Activated effector memory CD4-positive, alpha-beta T cell treated with anti-CD3 and anti-CD28 coated beads, Interleukin-2, amount 50 U/mL, for 16 hours (primary cell): ENCODE measurements at places on chromosomes 6 and 20.

DNA sequence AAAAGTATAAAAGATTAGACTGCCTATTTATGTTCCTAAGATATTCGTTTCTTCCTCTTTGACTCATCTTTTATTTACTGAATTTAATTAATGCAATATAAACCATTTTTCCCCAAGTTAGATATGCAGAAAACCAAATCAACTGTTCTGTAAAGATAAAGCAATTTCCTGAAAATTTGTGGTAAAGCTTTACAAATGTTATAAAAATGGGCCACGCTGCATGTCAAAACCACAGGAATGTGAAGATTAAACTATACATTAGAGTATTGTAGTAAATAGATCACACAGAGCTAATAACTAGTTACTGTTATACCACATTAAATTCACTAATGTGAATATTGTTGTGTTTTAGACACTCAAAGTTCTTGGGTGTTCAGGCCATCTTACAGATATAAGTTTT, 83.4 kb downstream of the OPN5 start:
- no peak for DNase-seq

- DNase-seq = no peak
These were observed 620.7 kb upstream of the BTBD3 start for GRCh38 chr20:11296951-11297350.

DNA sequence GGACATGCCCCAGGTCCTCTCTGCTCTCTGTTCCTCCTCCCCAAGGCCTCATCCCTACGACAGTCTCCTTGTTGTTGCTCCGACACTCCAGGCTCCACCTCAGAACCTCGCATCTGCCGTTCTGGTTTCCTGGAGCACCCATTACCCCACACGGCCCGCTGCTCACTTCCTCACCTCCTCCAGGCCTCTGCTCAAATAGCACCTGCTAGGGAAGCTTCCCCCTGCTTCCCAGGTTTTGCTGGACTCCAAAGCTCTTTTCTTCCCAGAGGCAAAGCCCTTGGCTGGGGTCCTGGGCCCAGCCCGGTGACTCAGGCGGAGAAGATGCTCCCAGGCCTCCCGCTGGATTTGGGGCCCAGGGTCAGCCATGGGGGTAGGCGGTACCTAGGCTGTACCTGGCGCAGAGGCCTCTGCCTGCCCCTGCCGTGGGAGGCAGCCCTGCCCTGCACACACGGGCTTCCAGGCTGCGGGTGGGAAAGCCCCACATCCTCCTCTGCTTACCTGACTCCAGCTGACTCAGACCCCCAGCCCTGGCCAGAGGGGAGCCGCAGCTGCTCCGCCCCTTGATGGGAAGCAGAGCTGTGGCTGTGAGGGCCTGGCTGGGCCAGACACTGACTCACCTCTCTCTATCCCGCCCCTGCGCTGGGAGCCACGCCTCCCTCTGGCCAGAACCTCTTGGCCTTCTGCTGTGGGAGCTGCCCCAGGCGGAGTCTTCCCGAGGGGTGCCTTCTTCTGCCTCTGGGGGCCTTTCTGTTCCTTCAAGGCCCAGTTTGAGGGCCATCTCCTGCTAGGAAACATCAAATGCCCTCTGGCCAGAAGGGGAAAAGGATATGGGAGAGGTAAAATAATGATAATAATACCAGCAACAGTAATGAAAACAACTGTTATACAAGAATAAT, 130.5 kb downstream of the CEBPB start:
- DNase-seq = no peak

DNA sequence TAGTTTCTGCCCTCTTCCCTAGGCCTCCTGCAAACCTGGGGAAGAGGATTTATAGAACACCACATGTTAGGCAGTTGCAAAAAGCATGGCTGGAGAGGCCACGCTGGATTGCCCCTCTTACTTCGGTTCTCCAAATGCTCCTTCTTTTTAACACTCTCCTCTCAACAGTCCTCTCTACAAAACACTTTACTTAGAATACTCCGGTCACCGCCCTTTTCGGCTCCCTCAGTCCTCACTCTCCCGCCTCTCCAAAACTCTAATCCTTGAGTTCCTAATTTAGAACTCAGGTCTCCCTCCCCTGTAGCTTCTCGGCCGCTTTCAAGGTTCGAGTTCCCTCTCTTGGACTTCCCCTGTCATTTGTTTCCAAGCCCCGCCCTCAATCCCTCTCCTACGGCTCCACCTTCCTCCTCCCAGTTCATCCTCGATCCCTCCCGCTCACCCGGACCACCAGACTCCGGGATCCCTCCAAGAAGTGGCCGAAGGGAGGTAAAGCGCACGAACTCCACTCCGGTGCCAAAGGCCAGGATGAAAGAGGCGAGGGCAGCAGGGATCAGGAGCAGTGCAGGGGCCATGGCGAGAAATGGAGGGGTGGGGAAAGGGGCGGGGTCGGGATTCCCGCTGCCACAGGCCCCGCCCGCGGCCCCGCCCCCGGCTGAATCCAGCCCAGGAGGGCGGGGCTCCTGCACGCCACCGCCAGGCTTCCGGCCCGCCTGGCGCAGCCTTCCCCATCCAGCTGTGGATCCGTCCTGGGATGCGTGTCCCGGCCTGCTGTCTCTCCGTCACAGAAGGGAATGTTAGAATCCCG, at the start of gene NRM:
TSS of gene NRM (minus strand) at position 582 of the 805 bp plus-strand sequence. CDS start at position 572, 10 bp downstream.
- DNase-seq = peak; percentile 91

- no peak for DNase-seq
These were observed 50.3 kb downstream of the ANKRD6 start for GRCh38 chr6:89483111-89483720.
